Esophagus mucosa (tissue), 1 donor: ENCODE measurements at places on chromosomes 1 and 21.

- no peak for ATAC-seq
Observed at GRCh38 chr1:55694310-55694801, 479.2 kb upstream of the USP24 start.

- no peak for ATAC-seq
Observed at GRCh38 chr1:95124342-95124741, 7.2 kb downstream of the TLCD4 start.

- peak; percentile 83 for ATAC-seq
Observed at GRCh38 chr21:36080386-36080785, 10.6 kb downstream of the CBR1 start.

- no peak for ATAC-seq
Observed at GRCh38 chr1:57157818-57158603, 192.2 kb upstream of the C8B start.

- peak; percentile 42 for ATAC-seq
Observed at GRCh38 chr1:209383907-209384709, 199.4 kb upstream of the CAMK1G start.

- no peak for ATAC-seq
Observed at GRCh38 chr1:214473387-214473786, 78.0 kb downstream of the PTPN14 start.

- ATAC-seq, result peak; percentile 17
Observed at GRCh38 chr1:17696417-17697301, 58.5 kb upstream of the ACTL8 start.

- ATAC-seq, result no peak
Observed at GRCh38 chr1:233988963-233989696, 84.7 kb downstream of the SLC35F3 start.

- ATAC-seq, result no peak
Observed at GRCh38 chr1:230000493-230001184, 66.4 kb upstream of the GALNT2 start.

- ATAC-seq, result no peak
Observed at GRCh38 chr1:223224465-223224864, 81.4 kb upstream of the TLR5 start.

DNA sequence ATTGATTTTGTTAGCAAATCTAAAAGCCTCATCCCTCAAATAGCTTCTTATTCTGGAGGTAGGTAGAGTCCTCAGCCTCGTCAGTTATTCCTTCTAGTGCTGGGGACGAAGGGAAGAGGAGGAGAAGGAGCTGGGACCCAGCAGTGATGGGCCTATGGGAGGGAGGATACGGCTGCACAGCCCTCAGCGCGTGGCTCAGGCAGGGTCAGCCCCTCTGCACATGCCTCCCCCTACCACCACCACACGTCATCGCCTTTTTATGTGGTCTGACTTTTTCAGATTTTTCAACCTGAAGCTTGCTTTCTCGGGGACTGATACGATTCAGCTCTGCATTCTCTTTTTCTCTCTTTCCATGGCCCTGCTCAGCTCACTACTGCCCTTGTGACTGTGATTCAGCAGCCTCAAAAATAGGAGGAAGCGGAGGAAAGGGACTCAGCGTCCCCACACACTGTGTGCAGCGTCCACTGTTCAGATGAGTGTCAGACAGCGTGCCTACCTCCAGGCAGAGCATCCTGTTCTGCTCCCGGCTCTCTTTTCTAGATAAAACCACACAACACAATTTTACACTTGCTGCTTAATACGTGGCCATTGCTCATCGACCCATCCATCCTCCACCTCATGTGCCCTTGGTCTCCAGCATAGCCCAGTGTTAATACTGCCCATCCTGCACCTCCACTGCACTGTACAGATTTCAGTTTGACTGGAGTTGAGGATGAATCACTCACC lies 827 bp downstream of the OR2B11 start:
- no peak for ATAC-seq
